ENCODE measurements at places on chromosomes 5 and 9.

- DNase-seq = no peak
Observed at GRCh38 chr9:117120061-117120460, 294.8 kb downstream of the ASTN2 start.

DNA sequence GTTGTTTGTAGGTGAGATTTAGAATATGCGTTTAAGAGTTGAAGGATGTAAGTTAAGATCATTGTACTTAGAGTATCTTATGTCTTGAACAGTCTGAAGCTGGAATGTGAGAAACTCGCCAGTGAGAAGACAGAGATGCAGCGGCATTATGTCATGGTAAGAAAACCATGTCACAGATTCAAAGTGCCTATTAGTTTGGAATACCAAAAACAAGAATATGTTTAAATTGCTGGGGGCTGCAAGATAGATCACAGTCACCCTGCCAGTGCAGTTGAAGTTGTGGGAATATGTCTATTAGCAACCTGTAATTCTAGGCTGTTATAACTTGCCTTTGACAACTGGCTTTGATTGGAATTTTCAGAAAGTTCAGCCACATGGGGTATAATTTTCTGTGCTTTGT lies 3.0 kb downstream of the TLE4 start:
- DNase-seq = no peak

DNA sequence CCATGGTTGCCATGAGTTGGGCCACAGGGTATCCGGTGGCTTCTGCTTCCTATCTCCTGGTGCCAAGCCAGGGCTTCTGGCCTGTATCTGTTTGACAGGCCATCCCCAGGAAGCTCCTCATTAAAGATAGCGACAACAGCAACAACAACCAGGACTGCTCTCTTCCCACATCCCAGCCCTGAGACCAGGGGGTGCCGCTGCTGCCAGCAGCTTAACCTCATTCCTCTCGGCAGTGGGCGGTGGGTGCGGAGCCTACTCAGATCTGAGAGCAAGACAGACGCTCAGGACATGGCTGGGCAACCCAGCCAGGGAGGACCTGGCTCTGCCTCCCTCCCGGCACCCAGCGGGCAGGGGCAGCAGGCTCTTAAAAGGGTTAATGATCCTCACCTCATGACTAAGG lies 98.3 kb downstream of the PSD2 start:
- DNase-seq = no peak

DNA sequence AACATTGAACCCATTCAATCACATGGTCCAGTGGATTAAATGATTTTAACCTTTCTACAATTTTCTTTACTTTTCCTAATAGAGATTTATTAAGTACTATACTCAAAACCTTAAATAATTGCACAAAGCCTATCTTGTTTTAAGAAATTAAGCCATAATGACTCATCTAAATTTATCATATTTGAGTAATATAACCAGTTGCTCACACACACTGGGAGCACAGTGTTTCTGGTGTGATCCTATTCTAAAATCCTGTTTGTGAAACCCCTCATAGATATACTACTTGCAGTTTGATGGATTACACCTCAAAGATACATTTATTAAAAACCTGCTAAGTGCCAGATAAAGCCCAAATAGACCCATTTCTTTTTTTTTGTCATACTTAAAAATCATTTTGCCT lies 668.3 kb upstream of the CDH18 start:
- DNase-seq = no peak

DNA sequence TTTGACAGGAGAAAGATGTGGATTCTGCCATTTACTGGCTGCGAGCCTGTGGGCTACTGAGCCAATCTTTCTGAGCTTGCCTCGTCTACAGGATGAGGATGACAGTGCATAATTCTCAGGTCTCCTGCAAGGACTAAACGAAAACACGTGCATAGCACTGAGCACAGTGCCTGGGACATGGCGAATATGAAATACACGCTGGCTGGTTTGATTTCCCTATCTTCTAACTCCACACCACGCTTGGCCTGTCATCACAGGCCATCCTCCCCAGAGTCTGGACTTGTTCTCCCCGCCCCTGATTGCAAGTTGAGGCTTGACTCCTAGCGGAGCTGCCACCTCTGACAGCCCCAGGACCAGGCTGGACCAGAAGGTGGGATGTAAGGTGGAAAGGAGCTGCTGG lies 37.9 kb downstream of the ARPC5L start:
- no peak for DNase-seq

- no peak for DNase-seq
Observed at GRCh38 chr9:106421772-106422171, 441.2 kb upstream of the ZNF462 start.
